ENCODE measurements at places on chromosomes 16 and 17.
A peak's percentile ranks its signal among the peaks of the same experiment; 100 is the strongest.

GRCh38 chr17:59277031-59277430, 54.4 kb upstream of the YPEL2 start:
- no peak for DNase-seq

GRCh38 chr16:67279296-67280089, at the start of gene PLEKHG4:
PLEKHG4 (plus strand) TSS chr16:67279532; CDS start chr16:67280045, 513 bp downstream.
- peak; percentile 11 for DNase-seq

- no peak for DNase-seq
Measured at GRCh38 chr17:51214920-51215319, 44.9 kb downstream of the MBTD1 start.

DNA sequence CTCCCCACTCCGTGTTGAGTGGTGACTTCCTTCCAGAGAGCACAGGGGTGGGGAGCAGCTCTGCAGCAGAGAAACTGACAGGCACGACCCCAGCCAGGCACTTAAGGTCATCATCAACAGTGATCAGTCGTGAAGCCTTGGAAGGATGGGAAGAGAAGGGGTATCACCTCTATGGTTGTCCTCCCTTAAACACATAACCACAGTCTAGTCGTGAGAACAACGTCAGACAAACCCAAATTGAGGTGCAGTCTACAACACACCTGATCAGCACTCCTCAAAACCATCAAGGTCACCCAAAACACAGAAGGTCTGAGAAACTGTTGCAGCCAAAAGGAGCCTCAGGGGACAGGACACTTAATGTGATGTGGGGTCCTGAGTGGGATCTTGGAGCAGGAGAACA, 68.3 kb downstream of the MPRIP start:
- no peak for DNase-seq

GRCh38 chr17:39677542-39678339, 9.5 kb downstream of the PNMT start:
- no peak for DNase-seq

- DNase-seq, result no peak
Measured at GRCh38 chr17:61770752-61771533, 92.4 kb downstream of the BRIP1 start.

GRCh38 chr17:17872547-17873345, 36.0 kb upstream of the SREBF1 start:
- no peak for DNase-seq

DNA sequence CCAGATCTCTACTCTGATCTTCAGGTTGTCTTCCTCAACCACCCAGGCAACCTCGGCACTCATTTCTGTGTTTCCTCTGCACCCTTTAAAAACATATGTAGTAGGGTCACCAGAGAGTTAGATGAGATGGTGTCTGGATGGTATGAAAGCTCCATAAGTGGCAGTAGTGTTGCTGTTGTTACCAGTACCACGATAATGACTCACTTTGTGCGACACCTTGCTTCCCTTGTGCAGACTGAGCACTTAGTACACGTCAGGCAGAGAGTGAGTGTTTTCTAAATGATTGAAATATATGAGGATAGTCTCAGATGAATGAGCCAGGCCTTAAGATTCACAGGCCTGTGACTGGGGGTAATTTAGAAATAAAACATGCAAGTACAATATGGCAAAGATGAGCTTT, 188.7 kb downstream of the MAF start:
- no peak for DNase-seq

DNA sequence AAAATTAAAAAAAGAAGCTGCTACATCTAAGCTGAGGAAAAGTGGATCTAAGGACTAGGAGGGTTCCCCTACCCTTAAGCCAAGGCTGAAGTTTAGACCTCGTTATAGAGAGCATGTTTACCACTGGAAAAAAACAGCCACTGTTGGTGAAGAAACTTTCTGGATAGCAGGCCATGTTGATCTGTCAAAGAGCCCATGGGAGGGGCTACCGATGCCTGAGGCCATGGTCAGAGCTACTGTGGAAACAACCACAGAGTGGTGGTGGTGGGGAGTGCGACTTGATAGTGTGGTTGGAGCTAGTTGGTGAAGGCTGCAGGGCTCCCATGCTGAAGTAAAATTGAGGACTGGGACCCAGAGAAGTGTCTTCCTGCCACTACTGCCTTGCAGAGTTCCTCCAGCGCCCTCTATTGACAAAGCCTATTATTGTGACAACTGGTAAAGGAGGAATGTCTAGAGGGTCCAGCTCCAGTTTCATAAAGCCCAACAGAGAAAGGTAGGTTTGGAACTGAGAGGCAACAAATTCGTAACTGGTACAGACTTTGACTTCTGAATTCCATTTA, 12.7 kb upstream of the FAM20A start:
- no peak for DNase-seq

GRCh38 chr17:77160091-77160874, 19.5 kb downstream of the SEC14L1 start:
- no peak for DNase-seq

- DNase-seq, result no peak
Measured at GRCh38 chr16:84643674-84644073, 4.6 kb upstream of the KLHL36 start.

Measured in NCI-H1436 treated with DMSO at 0.1 percent for 48 hours (cell line).